ENCODE measurements at places on chromosomes 5 and 9.
A peak's percentile ranks its signal among the peaks of the same experiment; 100 is the strongest.

DNA sequence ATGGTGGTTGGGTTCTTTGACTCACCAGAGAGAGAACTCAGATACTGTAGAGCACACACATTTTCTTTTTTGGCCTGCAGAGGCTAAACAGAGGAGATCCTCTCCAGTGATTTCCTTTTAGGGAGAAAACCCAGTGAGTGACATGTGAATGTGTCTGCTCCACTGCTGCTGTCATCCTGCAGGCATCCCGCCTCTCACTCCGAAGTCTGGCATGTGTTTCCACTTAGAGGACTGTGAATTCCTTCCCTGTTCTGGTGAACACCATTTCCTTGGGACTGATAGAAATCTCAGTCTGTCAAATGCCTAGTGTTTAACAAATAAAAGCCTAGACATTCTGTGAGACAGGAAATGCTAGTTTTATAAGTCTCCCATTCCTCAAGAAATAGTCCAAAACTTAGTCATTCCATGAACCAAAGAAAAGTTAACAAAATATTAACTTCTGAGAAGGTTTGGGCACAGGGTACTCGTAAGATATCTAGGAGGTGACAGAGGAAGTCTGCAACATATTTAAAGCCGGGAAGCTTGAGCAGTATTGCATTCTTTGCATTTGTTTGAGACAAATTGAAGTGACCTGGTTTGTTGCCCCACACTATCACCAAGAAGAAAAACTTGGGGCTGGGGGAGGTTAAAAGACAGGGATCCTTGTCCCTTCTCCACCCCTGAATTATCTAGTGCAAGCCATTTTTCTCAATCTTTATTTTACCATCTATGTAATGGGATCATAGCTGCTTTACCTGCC is 74.9 kb upstream of the NIPAL4 start:
- no peak for DNase-seq

GRCh38 chr5:24491490-24491889 is 153.3 kb downstream of the CDH10 start:
- DNase-seq: no peak

DNA sequence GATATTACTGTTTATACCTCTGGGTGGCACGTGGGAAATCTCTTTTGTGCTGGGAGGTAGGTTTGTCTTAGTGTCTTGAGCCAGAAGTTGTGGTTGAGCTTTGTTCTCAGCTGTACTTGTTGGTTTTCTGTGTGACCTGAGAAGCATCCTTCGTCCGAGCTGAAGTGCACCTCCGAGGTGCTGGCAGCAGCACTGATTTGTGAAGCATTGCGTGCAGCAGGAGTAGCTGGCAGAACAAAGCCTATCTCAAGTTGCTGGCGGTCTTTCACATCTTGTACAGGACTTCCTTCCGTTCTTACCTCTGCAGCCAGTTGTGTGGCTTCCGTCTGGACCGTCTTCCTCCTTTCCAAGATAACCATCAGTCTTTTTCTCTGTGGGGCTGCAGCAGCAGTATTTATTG is 4.3 kb downstream of the PRRC2B start:
- DNase-seq: peak; percentile 61

GRCh38 chr5:55416306-55416705 is 108.5 kb downstream of the MTREX start:
- no peak for DNase-seq

DNA sequence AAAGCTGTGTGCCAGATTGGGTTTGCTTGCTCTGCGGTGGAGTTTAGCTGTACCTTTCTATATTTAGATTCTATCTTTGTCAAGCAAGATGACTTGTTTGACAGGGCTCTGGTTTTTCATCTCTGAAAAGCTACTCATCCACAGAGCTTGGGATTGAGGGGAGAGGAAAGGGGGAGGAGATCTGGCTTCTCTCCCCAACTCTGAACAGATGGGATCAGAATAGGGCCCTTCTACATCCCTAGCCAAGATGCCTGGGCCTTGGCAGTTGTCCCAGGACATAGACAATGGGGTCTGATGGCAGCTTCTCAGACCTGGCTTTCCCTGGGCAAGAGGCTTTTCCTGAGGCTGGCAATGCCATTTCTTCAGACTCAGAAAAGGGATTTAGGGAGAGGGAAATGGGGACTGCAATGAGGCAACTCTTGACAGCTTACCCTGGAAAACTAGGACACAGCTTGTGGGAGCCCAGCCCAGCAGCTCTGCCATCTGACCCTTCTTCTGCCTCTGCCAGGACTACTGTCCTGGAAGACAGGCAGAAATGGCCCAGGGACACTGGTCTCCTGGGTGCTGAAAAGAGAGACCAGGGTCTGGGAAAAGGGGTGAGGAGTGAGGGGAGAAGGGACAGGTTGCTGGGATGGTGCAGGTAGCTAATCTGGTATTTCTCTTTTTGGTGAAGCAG is 50.2 kb upstream of the ASTN2 start:
- DNase-seq: no peak

All from T-cell (primary cell).